ENCODE measurements at places on chromosomes 1 and 21.
A peak's percentile ranks its signal among the peaks of the same experiment; 100 is the strongest.

DNA sequence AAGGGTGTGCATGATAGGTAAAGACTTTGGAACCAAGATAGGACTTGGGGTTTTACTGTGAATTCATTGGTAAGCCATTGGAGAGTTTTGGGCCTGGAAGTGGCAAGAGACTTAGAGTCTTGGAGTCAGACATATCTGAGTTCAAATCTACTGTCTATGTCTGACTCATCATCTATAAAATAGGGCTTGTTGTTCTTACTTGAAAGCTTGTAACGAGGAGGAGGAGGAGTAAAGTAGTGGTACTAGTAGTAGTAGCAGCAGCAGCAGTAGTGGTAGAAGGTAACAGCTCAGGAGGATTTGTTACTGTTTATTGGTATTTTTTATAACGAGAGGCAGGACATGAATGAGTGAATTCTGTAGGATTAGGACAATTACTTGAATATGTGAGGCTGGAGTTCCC, 62.7 kb downstream of the CACHD1 start:
- no peak for DNase-seq

- no peak for DNase-seq
Observed at GRCh38 chr1:180489313-180489712, 13.1 kb downstream of the ACBD6 start.

- DNase-seq = no peak
Observed at GRCh38 chr1:211132721-211133392, 1.1 kb downstream of the KCNH1 start.

DNA sequence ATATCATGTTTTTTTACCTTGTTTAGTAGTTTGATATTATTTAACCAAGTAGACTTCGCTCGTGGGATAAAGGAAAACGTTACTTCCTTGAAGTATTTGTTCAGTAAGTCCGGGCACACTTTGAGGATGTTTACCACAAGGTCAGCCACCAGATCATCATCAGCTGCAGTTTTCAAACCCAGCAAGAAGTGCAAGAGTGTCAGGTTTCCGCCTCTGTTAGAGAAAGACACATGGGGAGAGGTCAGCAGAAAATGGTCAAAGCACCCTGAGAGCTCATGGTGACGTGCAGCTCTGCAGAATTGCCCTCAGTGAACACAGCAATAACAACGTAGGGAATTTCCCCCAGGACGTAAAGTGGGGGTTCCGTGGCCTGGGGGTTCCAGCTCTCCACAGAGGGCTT, 24.4 kb downstream of the URB1 start:
- no peak for DNase-seq

- DNase-seq = no peak
Observed at GRCh38 chr1:147676311-147677085, 6.2 kb upstream of the ACP6 start.

- DNase-seq = no peak
Observed at GRCh38 chr1:245361951-245362350, 207.2 kb downstream of the KIF26B start.

- no peak for DNase-seq
Observed at GRCh38 chr1:164466429-164466828, 92.6 kb upstream of the PBX1 start.

DNA sequence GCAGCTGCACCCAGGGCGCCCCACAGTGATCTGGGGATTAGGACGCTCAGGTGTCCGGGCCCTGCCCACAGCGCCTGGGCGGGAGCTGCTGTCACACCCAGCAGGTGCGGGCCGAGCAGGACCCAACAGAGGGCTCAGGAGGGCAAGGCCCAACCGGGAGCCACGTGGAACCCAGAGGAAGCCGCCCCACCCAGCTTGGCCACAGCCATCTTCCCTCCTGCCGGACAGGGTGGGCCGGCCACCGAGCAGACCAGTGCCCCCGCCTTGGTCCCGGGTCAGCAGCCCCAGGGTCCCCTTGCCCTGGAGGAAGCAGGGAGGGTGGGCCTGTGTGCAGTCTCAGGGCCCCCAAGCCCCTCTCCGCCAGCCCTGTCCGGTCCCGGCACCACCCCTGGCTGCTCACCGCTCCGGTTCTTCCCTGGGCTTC, 6.3 kb upstream of the TTLL10 start:
- no peak for DNase-seq

DNA sequence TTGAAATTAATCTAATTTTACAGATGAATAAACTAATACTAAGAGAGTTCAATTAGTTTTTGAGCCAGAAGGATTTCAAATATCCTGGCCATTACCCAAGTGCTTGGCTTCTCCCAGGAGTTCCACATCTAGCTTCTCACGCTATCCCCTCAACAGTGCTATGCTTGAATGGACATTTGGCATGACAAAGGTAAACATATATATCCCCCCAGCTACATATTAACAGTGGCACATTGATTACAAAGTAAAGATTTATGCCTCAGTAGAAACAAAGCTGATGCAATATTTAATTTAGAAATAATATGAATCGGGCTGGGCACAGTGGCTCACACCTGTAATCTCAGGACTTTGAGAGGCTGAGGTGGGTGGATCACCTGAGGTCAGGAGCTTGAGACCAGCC, 434.6 kb upstream of the PRMT6 start:
- DNase-seq = no peak

GRCh38 chr1:53207726-53208125, 11.1 kb downstream of the CPT2 start:
- DNase-seq = no peak

GRCh38 chr1:104733866-104734265, 984.2 kb downstream of the AMY1C start:
- DNase-seq = no peak

GRCh38 chr1:70864302-70864701, 183.3 kb downstream of the PTGER3 start:
- DNase-seq = peak; percentile 4

DNA sequence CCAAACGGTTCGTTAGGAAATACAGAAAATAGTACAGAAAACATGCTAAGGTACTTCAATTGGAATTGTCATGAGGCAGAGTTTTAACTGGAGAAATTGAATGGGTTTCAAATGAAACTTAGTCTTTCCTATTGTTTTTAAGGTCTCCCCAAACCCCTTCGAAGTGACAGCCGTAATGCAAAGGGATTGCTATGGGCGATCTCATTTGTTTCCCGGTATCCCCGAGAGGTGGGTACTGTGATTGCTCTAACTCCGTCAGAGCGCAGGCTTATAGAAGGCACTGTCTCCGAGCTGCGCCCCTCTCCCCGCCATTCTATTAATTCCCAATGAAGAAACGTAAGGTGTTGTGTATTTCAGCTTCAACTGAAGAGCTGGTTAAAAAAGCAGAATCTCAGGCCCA, 22.0 kb upstream of the RNF187 start:
- DNase-seq = no peak

- no peak for DNase-seq
Observed at GRCh38 chr1:63269571-63269970, 52.8 kb upstream of the FOXD3 start.

DNA sequence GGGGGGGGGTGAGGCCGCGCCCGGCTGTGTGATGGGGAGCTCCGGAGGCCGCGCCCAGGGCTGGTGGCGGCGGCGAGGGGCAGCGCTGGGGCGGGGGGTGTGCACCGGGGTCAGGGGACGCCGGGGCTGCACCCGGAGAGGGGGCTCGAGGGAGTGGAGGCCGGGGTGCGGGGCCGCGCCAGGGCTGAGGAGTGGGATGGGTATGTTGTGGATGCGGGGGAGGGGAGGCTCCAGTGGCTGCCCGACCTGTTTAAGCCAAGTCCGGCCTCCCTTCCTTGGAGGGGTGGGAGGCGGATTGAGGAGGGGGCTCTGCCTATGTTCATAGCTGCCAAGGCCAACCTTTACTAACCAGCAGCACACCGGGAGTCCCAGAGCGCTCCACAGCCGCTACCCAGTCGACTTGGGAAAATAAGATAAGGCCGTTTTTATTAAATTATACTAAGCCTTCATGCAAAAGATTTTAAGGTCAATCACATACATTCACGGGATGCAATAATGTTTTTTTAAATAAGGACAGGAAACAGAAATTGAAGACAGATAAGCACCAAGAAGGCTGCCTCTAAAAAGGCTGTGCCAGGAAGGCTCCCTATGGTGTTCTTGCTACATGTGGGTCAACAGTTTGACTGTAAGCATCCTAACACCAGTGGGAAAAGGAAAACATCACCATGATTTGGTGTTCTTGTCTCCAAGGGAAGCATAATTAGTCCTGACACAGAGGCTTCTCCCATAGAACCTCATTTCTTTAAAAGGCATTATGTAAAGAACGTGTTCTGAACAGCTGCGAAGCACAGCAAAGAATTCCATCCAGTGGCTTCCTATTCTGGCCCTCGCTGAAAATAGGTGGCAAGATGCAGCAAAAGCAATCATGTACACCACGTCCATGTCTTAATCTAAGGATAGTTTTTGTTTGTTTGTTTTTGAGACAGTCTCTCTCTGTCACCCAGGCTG, 626 bp upstream of the HLCS start:
- peak; percentile 55 for DNase-seq

GRCh38 chr21:14829685-14830084, 235.1 kb downstream of the NRIP1 start:
- no peak for DNase-seq

DNA sequence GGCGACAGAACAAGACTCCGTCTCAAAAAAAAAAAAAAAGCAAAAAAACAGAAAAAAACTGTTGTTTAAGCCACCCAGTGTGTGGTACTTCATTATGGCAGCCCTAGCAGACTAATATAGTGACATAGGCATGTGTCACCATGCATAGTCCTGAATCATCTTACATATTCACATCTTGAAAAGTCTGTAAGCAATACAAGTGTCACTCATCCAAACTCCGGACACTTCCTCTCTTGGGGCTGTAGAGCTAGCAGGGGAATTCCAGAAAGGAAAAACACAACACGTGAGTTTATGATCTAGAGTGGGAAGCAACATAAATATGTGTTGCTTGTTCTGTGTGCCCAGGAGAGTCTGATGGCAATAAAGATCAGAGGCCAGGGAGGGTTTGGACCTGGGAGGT, 81.6 kb upstream of the KCNE2 start:
- no peak for DNase-seq

DNA sequence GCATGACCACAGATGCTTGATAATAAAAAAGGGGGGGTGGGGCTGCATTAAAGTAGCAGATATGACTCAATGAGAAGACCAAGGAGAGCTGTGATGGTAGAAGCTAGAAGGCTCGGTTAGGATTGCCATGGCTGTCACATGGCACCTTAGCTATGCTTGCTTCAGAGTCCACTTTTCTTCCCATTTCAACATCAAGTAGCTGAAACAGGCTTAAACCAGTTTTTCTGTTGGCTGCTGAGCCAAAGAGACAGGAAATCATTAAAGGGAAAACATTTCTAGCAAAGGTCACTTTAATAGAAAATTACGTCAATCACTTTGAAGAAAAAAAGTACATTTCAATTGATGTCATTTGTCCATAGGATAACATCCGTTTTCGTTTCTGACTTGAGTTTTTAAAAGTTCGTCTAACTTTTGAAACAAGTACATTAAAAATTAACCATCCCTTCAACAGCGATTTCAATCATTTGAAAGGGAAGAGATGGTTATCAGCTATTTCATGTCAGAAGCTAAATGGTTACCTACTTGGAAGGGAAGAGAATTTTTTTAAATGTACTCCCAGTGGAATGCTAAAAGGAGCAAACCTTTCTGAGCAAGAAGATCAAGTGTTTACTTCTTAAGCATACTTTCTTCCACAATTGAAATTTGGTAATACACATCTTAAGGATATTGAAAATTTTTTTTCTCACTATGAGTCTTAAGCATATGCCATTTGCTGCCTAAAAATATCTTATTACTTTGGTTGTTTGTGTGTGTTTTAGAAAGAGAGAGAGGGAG, 488.1 kb upstream of the PRMT6 start:
- no peak for DNase-seq

DNA sequence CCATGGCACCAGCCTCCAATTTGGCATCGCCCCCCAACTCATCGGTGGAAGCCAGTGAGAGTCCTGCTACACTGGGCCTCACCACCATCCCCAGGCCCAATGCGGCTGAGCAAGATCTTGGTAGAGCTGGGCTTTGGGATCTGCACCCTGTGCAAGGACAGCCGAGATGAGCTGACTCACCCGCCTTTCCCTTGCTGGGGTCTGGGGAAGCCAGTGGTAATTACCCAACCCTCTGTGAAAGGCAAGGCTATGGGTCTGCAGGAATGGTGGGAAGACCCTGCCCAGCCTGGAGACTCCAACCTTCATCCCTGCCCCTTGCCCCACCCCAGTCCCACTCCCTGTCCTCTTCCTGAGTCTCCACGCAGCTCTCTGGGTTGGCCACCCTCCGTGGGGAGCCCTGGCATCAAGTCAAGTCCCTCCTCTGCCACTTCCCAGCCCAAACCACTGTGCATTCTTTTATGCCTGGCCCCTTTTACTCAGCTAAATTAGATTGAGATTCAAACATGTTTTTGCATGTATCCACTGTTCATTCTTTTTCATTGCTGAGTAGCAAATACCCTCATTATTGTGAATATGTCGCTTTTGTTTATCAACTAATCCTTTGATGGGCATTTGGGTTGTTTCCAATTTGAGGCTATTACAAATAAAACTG, 8.8 kb downstream of the SMCP start:
- DNase-seq = peak; percentile 43

DNA sequence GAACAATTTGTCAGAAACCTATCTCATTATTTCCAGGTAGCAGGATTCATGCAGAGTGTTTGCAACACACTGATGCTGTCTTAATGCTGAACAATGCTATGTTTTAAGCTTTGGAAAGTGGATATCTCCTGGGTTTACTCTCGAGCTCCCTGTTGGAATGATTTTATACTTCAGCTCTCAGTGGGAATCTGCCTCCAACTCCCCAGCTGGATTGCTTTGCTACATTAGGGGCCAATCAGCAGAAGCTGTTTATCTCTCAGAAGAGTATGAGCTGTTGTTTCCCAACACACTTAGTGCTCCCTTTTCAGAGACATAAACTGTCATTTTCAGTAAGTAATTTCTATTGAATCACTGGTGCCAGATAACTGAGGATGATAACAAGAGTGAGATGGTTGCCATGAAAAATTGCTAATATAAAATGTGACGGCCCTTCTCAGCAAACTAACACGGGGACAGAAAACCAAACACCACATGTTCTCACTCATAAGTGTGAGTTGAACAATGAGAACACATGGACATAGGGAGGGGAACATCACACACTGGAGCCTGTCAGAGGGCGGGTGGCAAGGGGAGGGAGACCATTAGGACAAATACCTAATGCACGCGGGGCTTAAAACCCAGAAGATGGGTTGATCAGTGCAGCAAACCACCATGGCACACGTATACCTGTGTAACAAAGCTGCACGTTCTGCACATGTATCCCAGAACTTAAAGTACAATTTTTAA, 265.9 kb upstream of the RUNX1 start:
- no peak for DNase-seq

Data from tongue (tissue), 3 donors.